Astrocyte of the spinal cord (primary cell): ENCODE measurements at places on chromosomes 13 and 19.

- DNase-seq: peak; percentile 27
Observed at GRCh38 chr19:33781996-33782395, 14.7 kb upstream of the KCTD15 start.

DNA sequence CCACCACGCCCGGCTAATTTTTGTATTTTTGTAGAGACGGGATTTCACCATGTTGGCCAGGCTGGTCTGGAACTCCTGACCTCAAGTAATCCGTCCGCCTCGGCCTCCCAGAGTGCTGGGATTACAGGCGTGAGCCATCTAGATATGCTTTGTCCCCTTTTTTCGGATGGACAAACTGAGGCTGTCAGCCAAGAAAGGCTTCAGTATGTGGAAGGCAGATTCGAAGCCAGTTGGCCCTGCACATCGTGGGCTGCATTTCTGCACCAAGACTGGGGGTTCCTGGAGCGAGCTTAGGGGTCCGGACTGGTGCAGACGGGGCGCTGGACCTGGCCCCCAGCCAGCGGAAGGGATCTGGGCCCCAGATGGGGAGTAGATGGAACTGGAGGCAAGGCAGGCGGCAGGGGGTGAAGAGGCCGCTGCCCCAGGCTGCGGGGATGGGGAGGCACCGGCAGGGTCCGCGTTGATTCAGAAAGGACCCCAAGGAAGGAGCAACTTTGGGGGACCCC lies 9.7 kb upstream of the JUND start:
- no peak for DNase-seq

DNA sequence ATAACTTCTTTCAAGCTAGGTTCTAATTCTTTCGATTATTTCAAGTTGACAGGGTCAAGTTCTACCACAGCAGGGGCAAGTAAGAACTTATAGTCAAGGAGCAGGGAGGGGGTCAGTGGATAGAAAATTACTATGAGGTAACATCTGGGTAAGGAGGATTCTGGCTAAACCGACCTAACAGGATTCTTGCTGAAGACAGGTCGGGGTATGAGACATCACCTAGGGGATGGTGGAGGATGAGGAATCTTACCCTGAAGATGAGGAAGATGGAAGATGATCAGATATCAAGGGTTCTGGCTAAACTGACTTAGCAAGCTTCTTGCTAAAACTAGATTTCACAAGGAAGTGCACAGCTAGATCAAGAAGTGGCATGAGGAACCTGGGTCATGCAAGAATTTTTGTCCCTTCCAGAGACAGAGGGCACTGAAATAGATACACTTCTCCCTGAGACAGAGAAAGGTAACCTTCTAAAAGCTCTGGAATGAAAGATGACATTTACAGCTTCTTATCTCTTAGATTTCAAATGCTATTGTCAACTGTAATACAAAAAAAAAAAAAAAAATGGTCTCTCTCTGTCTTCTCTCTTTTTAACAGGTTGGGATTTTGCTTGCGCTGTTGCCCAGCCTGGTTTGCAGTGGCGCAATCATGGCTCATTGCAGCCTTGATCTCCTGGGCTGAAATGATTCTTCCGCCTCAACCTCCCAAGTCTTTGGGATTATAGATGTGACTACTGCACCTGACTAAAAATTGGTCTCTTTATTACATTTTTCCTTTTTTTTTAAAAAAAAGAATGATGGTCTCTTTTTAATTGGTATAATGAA lies 9.6 kb upstream of the METTL21C start:
- no peak for DNase-seq

- no peak for DNase-seq
Observed at GRCh38 chr19:8132858-8133458, 16.4 kb downstream of the FBN3 start.

DNA sequence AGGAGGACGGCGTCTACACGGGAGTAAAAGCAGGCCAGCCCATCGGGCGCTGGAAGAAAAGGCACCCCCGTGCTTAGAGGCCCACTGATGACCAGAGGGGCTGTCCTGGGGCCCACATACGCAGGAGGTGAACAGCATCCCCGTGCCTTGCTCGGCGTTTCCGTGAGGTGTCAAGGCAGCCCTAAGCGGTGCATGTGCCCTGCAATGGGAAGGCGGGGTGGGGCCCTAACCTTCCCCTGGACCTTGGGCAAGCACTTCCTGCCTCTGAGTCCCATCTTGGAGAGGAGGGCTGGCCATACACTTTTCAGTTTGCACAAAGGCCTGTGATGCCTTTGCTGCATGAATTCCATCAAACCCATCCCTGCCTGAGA lies 47.8 kb upstream of the ATP11A start:
- no peak for DNase-seq

DNA sequence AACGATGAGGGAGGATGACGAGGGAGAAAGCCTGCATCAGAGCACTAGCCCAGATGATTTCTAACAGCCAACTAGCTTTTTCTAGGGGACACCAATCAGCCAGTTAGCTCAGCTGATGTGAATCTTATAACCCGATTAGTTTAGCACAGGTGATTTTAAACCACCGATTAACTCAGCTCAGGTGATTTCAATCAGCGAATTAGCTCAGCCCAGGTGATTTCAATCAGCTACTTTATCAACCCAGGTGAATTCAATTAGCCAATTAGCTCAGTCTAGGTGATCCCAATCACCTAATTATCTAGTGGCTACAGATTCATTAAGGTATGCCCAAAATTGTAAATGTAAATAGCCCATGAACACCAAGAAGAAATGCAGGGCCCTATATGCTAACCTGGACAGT lies 146.9 kb downstream of the ZNF486 start:
- no peak for DNase-seq

DNA sequence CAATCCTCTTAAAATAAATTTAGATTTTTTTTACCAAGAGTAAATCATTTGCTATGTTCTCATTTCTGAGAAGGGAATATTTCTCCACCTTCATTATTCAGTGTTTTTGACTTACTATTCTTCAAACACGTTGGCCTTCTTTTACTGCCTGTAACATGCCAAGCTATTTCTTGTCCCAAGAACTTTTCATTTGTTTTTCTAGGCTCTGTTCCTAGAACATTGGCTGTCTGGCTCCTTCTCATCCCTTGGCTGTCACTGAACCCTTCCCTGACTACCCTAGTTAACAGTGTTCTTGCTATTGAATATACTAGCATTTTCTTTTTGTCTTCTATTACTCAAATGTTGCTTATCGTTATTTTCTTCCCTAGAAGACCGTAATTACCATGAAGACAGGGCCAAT lies 248.1 kb downstream of the ITGBL1 start:
- peak; percentile 79 for DNase-seq

GRCh38 chr19:45780448-45781213 lies 1.7 kb downstream of the DMPK start:
- DNase-seq: no peak

GRCh38 chr13:79056706-79057105 lies 349.3 kb downstream of the RBM26 start:
- no peak for DNase-seq

GRCh38 chr19:48896191-48896720 lies 2.3 kb downstream of the TULP2 start:
- peak; percentile 24 for DNase-seq

DNA sequence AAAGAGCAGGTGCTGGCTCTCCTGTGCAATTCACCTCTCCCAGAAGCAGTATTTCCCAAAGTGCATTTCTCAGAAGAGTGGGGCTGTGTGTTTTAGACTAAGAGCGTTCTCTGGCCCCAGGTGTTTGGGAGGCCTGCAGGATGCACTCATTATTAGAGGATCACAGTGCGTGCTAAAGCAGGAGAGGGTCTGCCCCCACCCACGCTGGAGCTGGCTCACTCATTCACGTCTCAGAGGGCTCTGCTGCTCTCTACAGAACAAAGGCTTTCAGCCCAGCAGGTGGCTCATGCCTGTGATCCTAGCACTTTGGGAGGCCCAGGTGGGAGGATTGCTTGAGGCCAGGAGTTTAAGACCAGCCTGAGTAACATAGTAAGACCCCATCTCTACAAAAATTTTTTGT lies 756.7 kb downstream of the UQCRFS1 start:
- no peak for DNase-seq

DNA sequence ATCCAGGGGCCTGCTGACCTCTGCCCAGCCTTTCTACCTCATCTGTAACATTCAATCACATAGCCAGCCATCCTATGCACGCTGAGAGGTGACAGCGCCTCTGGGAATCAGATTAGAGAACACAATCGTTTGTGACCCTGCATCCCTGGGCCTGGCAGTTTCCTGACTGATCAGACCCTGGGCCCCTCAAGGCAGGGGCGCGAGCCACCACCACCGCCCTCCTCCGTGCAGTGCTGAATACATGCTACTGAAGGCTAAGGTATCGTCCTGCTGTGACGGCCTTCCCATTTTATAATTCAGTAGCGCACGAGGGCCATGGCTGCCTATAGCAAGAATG lies 1.3 kb downstream of the TMTC4 start:
- DNase-seq: no peak

DNA sequence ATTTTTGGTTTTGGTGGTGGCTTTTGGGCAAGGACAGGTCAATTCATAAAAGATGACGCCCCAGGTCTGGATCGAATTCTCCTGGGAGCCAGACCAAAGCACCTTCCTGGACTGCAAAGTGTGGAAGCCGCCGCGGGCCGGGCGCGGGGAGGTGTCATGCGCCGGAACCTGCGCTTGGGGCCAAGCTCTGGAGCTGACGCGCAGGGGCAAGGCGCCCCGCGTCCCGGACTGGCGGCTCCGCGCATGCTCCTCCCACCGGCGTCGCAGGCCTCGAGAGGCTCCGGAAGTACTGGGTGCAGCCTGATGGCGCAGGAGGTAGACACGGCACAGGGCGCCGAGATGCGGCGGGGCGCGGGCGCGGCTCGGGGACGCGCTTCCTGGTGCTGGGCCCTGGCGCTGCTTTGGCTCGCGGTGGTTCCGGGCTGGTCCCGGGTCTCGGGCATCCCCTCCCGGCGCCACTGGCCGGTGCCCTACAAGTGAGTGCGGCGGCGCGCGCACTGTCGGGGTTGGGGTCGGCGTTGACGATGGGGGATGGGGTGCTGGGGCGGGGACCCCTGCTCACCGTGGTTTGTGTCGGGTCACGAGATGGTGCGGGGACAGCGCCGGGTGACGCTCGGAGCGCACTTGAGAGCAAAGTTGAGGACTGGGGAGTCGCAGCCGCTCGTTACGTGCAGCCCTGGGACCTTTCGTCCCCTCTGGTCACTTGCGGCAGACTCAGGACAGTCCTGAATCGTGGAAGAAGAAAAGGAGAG lies at the start of gene CLN5:
Gene CLN5, plus strand, starts transcription at position 286 of the 752 bp plus-strand sequence. Its CDS starts 18 bp downstream, at position 304.
- peak; percentile 93 for DNase-seq

- no peak for DNase-seq
Observed at GRCh38 chr19:8126511-8126910, 22.9 kb downstream of the FBN3 start.

- no peak for DNase-seq
Observed at GRCh38 chr13:42275098-42275471, 3.1 kb downstream of the AKAP11 start.

GRCh38 chr19:45419396-45419795 lies 4.3 kb downstream of the ERCC1 start:
- no peak for DNase-seq

- peak; percentile 44 for DNase-seq
Observed at GRCh38 chr13:51636349-51636890, 52.2 kb downstream of the WDFY2 start.

- no peak for DNase-seq
Observed at GRCh38 chr19:1041272-1041834, 1.4 kb downstream of the ABCA7 start.

DNA sequence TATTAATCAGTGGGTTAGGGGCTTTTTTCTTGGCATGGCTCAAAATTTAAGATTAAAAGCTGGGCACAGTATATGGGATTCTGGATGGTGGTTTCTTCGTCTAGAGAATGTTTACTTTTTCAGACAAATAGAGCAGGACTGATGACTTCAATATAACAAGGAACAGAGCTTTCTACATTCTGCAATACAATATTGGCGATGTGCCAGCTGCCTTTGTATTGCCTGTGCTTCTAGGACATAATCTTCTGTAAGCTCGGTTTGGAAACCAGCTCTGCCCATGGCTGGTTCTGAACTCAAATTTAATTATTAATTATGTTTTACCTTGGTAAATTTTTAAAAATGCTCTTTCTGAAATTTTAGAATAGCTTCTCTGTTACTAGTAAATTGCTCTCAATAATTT lies 139.1 kb upstream of the TRPC4 start:
- DNase-seq: no peak

GRCh38 chr13:51524829-51525566 lies 59.3 kb upstream of the WDFY2 start:
- no peak for DNase-seq

DNA sequence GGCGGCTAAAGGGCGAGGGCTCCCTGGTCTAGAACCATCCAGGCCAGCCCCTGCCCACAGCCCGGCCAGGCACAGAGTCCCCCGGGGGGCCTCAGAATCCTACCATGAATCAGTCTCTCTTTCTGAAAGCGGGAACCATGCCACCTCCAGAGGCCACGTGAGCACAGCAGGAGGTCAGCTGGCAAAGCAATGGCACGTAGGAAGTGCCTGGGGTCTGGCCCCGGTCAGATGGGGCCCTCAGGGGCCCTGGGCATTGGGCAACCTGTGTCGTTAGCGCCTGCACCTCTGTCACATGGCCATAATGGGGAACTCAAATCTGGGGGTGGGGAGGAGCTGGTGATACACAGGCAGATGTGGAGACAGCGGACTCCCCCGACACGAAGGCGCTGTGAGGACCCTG lies 8.8 kb downstream of the MFSD12 start:
- DNase-seq: no peak

DNA sequence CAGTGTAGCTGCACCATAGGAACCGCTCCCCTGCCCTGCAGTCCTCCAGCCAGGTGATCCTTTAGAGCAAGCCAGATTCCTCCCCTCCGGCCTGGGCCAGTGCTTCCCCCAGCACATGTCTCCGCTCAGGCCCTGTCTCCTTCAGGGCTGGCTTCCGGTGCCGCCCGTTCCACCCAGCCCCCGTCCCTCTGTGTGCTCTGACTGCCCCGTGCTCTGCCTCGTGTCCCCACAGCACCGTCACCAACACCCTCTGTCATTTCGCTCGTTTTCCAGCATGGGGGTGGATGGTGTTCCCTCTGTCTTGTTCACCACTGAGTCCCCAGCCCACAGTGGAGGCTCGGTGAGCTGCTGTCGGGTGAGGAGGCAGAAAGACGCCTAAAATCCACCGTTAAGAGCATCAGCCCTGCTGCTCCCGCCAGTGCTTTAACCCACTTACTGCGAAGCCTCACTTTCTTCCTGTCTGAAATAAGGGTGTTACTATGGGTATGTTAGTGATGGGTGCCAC lies 54.5 kb downstream of the TSSK6 start:
- no peak for DNase-seq

DNA sequence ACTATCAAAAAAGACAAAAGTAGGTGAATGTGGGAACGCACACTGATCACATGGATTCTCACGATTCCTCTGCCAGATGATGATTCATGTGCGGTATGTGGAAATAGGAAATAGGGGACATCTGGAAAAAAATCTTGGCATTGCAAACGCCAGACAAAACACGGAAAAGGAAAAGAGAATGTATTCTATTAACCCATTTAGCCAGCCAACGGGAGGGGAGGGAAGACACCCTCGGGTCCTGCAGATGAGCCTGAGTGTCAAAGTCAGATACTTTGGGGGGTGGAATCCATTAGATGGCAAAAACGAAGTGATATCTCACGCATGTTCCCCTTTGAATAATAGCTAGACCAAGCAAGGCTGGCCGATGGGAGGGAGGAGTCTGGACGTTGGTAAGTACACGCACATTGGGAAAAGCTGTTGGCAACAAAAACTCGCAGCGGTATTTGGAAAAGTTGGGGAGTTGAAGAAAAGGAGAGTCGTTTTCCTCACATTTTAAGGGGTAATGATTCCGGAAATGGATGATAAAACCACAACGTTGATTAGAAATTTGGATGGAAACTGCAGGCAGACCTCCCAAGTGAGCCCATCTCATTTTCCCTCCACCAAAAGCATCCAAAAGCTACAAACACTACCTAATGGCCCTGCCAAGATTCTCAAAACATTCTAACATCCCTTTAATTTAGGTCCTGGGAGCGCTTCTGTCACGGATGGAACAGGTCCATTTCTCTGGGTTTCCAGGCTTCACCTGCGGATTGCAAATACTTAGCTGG lies 73.6 kb downstream of the COL4A1 start:
- peak; percentile 66 for DNase-seq
